ENCODE measurements at places on chromosomes 2 and 18.
A peak's percentile ranks its signal among the peaks of the same experiment; 100 is the strongest.

- DNase-seq: no peak
Measured at GRCh38 chr18:54506516-54507261, 84.4 kb upstream of the DYNAP start.

- DNase-seq: no peak
Measured at GRCh38 chr2:107990718-107991117, 4.4 kb downstream of the SLC5A7 start.

DNA sequence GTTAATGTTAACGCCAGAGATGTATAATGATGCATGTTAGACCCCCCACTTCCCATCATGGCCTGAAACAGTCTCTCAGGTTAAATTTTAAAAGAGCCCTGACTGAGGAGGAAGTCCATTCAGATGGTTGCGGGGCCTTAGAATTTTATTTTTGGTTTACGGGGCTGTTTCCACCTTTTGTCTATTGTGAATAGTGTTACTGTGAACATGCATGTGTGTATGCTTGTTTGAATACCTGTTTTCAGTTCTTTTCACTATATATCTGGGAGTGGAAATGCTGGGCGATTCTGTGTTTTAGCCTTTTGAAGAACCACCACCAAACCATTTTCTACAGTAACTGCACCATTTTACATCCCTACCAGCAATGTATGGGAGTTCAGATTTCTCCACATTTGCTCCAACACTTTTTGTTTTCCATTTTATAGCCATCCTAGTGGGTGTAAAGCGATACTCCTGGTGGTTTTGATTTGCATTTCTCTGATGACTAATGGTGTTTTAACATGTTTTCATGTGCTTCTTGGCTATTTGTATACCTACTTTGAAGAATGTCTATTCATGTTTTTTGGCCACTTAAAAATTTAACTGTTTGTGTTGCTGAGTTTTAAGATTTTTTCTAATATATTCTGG is 133.0 kb downstream of the MYO3B start:
- no peak for DNase-seq

- no peak for DNase-seq
Measured at GRCh38 chr18:39911716-39912115, 2043.3 kb upstream of the PIK3C3 start.

DNA sequence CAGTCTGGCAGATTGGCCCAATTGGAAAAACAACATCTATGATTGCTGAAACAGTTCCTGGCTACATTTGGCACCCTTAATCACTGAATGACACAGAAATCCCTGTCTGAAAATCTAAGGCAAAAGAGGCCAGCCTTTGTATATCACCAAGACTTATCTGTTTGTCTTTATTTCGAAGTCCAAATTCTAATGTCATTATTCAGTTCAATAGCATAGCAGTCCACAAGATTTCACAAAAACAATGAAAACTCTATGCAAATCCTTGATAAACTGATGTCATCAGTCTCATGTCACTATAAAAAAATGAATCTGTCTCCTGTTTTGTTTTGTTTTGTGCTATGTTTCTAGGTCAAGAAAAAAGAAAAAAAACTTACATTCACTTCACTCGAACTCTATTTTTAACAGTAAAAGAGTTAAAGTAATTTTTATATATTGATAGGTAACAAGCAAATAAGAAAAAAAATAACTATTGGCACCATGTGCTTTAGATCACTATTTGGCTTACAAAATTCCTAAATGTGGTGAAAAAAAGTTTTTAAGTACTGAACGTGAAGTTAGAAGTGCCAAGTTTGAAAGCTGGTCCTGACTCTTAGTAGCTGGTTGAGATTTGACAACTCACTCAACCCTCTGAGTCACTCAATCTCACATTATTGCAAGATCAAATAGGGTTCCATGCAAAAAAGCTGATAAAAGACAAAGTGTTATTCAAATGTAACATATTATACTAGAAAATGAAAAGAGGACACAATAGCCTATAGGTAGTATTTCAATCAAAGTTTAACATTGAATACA is 359.3 kb downstream of the IRS1 start:
- DNase-seq: no peak

GRCh38 chr18:55076643-55077218 is 117.5 kb upstream of the CCDC68 start:
- peak; percentile 53 for DNase-seq

- no peak for DNase-seq
Measured at GRCh38 chr2:201953396-201953795, 80.3 kb upstream of the FZD7 start.

- no peak for DNase-seq
Measured at GRCh38 chr18:73901566-73901965, 246.1 kb downstream of the FBXO15 start.

DNA sequence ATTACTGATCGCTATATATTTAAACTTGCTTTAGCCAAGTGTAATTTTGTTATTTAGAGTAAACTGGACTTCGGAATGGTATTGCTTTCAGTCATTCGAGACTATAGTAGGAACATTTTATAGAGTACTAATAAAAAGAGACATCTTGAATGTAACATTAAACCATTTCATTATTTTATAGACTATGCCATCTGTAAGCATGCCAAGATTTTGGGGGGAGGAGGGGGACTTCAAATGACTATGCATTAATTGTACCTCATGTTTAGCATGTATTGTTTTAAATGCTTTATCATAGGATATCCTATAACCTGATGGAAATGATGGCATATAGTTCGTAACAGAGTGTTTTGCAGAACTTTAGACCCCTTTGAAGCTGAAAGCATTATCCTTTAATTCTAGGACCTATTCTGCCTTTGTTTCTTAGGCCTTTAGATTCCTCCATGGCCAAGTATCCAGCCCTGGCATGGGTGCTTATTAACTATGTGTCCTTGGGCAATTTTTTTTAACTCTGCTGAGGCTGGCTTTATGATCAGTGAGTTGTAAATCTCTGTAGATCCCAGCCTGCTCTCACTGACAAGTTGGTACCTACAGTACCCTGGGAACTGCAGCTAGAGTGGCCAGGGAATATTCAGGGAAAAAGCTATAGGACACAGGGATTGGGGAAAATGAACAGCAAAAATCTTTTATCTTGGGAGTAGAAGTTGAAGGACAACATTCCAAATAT is 93.4 kb downstream of the PARD3B start:
- DNase-seq: no peak

DNA sequence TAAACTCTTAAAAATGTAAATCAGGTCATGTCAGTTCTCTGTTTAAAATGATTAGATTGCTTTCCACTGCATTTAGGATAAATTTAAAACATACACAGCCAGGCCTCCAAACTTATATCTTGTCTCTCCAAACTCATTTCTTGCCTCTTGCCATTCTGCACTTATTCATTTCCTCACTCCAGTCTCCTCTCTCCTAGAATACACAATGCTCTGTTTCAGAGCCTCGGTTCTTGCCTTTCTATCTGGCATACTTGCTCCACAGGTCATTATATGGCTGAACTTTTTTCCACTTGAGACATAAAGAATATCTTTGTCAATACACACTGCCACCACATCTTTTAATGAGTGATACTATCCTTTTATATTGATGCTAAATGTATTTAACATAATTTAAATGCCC is 10.5 kb upstream of the UGP2 start:
- no peak for DNase-seq

GRCh38 chr2:240424341-240425235 is 10.9 kb upstream of the GPC1 start:
- DNase-seq: peak; percentile 13

GRCh38 chr2:142056784-142057183 is 74.0 kb downstream of the LRP1B start:
- no peak for DNase-seq

- no peak for DNase-seq
Measured at GRCh38 chr2:135607561-135607960, 76.3 kb downstream of the R3HDM1 start.
